ENCODE measurements at places on chromosomes 1 and 21. TPM values are rescaled to one million over a fixed set of nuclear protein-coding genes. Genes with fewer than 3 reads are reported as not detected.
A peak's percentile ranks its signal among the peaks of the same experiment; 100 is the strongest.

ANKRD65 gene
- total RNA-seq, result 1.7 TPM

RHBG gene
- total RNA-seq, result not detected

CASQ1 gene
- total RNA-seq, result 39.2 TPM

SYCP1 gene
- not detected for total RNA-seq

RASSF5 gene
- total RNA-seq, result 7.8 TPM

DNA sequence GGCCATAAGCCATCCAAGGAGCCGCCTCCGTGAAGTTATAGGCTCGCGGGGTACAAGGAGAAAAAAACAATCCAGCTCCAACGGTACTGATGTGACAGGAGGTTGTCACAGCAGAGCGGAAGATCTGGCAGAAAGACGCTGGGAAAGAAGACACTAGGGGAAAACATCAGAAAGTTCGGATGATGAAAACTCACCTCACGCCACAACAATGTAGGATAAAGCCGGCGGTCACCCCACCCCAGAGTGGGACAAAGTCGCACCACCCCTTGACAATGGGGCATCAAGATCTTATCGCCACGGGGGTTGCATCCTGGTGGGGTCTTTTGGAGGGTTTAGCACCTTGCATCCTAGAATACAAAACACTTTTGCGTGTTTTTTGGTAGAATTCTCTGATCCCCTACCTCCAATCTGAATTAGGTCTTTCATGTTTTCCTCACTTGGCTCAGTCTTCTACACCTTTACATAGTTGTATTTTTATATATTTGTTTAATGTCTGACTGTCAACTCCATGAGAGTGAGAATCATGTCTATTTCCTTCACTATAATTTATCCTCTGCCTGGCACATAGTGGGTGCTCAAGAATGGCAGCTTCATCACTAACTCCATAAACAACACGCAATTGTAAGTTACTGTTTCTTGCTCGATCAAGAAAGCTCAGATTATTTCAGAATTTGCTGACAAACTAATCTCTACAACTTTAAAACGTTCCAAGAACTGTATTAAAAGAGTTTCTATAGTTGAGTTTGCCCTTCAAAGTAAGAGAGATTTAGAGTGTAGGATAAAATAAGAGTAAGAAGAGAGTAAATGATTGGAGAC is 611 bp upstream of the ZSWIM5 start:
- H3K4me3 ChIP-seq, result peak overlapping the region; percentile 89
- H3K27me3 ChIP-seq, result peaks cover 8% of the 10 kb centered on the region
- H3K36me3 ChIP-seq, result no peaks in the 10 kb centered on the region
- no peak for DNase-seq
- H3K4me1 ChIP-seq, result peaks cover 20% of the 10 kb centered on the region

- no peaks in the 10 kb centered on the region for H3K27me3 ChIP-seq
- no peak for DNase-seq
- no peak overlapping the region for H3K4me3 ChIP-seq
- no peaks in the 10 kb centered on the region for H3K36me3 ChIP-seq
- H3K27ac ChIP-seq, result no peak overlapping the region
Observed at GRCh38 chr1:66085600-66085999, 292.9 kb downstream of the PDE4B start.

- no peak overlapping the region for H3K27ac ChIP-seq
- H3K4me3 ChIP-seq, result no peak overlapping the region
- no peaks in the 10 kb centered on the region for H3K36me3 ChIP-seq
- H3K4me1 ChIP-seq, result no peaks in the 10 kb centered on the region
Observed at GRCh38 chr21:18493422-18493821, 89.8 kb upstream of the TMPRSS15 start.

DNA sequence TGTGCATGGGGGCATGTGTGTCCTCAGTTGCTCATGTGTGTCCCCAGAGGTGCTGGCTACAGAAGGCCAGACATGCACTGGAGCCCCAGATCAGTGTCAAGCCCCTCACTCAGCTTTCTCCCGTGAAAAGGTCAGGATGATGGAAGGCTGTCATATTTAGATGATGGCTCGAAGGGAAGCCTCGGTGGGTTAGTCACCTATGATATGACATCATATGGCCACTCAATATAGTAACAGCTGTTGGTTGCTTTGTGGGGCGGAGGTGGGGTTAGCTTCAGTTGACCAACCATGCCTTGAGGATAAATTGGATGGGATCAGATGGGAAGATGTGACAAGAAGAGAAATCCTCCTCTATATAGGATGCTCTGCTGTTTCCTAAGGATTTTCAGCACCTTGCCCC is 43.5 kb upstream of the ATF3 start:
- H3K36me3 ChIP-seq, result no peaks in the 10 kb centered on the region
- DNase-seq, result no peak
- no peaks in the 10 kb centered on the region for H3K27me3 ChIP-seq
- no peak overlapping the region for H3K27ac ChIP-seq
- peaks cover 25% of the 10 kb centered on the region for H3K4me1 ChIP-seq
- no peak overlapping the region for H3K4me3 ChIP-seq

DNA sequence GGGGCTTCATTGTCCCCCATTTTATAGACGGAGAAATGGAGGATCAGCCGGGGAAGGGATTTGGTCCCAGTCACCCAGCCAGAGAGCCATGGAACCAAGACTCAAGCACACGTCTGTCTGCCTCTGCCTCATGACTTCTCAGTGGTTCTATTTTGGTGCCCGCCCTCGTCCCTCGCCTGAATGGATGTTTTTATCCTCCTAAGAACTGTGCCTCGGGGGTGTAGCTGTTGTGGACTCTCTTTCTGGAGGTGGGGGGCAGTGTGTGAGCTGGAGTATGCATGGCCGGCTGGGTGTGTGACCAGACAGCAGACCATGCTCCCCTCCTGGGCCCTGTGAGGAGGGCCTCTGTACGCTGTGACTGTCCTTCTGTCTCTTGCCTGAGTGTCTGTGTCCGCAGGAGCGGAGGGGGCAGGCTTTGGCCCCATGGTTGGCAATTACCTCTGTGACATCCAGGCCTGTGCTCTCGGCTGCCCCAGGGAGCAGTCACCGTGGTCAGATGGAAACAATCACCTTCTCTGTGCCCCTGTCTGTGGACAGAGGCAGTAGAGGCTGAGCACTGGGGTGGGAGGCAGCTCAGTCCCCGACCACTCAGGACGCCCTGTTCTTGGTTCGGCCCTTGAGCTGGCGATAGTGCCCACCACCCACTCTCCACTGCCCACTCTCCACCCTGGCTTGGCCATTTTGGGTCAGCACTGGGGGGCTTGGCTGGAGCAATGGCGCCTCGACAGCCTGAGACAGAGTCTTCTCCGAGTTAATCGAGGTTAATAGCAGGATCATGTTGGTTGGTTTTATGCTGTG is 20.4 kb downstream of the WNT4 start:
- H3K4me1 ChIP-seq, result peaks cover 7% of the 10 kb centered on the region
- no peaks in the 10 kb centered on the region for H3K27me3 ChIP-seq
- H3K27ac ChIP-seq, result no peak overlapping the region
- H3K36me3 ChIP-seq, result peaks cover 12% of the 10 kb centered on the region
- no peak overlapping the region for H3K4me3 ChIP-seq

DNA sequence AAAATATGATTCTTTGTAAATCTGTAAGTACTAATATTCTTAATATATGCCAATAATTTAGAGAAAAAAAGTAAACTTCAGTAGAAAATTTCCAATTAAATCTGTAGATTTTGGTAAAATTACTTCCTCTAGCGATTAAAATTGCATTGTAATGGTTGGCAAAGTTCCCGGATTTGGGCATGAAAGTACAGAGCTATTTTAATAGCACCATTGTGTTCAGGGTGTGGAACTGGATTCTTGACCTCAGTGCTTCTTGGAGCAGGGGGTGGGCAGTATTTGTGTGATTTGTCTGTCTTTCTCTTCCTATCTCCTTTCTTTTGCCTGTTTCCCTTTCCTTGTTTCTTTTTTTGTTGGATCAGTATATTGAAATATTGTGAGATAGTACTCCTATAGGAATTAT is 72.1 kb downstream of the DNM3 start:
- H3K36me3 ChIP-seq, result no peaks in the 10 kb centered on the region
- H3K27me3 ChIP-seq, result no peaks in the 10 kb centered on the region
- H3K27ac ChIP-seq, result peak overlapping the region; percentile 67
- no peak overlapping the region for H3K4me3 ChIP-seq

- no peak overlapping the region for H3K4me3 ChIP-seq
- no peaks in the 10 kb centered on the region for H3K4me1 ChIP-seq
- no peaks in the 10 kb centered on the region for H3K36me3 ChIP-seq
- H3K27me3 ChIP-seq, result no peaks in the 10 kb centered on the region
- no peak for DNase-seq
- H3K27ac ChIP-seq, result no peak overlapping the region
Observed at GRCh38 chr1:84774669-84775534, 84.6 kb upstream of the SSX2IP start.

DNA sequence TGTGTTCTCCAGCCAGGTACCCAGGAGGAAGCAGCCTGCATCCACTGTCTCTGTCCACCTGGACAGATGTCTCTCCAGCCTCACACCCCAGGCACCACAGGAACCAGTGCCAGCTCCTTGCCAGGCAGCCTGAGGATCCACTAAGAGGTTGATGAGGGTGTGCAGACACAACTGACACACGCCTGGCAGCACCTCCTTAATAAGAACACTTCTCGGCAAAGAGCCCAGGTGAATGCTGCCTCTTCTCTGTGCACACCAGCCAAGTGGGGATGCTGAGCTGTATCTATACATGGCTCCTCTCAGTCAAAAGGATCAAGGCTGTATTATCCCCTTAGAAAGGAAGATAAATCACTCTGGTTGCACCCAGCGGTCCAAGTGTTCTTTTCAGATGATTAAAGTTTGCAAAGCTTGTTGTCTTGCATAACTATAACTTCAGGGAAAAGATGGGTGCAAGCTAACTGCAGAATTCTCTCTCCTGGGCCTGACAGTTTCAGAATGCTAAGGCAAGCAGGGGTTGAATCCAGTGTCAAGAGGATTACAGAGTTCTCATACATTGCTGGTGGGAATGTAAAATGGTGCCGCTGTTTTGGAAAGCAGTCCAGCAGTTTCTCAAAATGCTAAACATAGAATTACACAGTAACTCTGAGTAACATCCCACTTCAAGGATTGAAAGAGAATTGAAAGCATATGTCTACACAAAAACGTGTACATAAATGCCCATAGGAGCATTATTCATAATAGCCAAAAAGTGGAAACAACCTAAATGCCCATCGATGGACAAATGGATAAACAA is 3.7 kb upstream of the CAPN8 start:
- DNase-seq, result no peak
- no peaks in the 10 kb centered on the region for H3K4me1 ChIP-seq
- no peaks in the 10 kb centered on the region for H3K36me3 ChIP-seq
- H3K27me3 ChIP-seq, result peaks cover 12% of the 10 kb centered on the region
- no peak overlapping the region for H3K4me3 ChIP-seq
- H3K27ac ChIP-seq, result no peak overlapping the region

DNA sequence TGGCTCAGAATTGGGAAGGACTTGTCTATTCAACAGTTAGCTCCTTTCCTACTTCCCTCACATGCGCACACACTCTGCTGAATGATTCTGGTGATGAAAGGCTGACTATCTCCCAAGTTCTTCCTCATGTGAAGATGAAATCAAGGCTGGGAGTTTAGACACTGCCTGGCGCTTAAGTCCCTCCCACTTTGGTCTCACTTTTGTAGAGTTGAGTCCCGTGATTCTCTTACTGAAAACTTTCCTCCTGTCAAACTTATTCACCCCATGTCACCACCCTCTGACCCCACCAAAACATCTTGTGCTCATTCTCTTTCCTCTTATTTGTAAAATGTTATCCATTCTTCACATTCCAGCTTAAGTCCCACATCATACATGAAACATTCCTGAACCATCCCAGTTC is 8.4 kb upstream of the MRPS6 start:
- no peak for DNase-seq
- H3K4me3 ChIP-seq, result no peak overlapping the region
- H3K36me3 ChIP-seq, result no peaks in the 10 kb centered on the region
- no peak overlapping the region for H3K27ac ChIP-seq
- no peaks in the 10 kb centered on the region for H3K27me3 ChIP-seq

DNA sequence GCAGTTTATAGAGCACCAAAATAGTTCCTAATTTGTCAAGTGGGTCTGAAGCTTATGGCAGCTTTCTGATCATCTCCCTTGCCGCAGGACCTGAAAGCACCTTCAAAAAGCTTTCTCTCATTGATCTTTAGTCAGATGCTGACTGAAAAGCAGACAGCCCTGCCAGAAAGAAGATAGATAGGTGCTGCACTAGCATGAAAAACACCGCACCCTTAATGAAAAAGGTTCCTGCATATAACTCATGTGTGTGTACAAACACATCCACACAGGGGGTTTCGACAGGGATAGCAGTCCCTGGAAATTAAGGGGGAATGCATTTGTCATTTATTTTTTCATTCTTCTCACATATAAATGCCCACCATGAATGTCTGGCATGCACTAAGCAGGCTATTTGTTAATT is 361.7 kb upstream of the SNX7 start:
- DNase-seq, result no peak
- no peak overlapping the region for H3K4me3 ChIP-seq
- H3K27me3 ChIP-seq, result no peaks in the 10 kb centered on the region
- no peak overlapping the region for H3K27ac ChIP-seq

- H3K36me3 ChIP-seq, result no peaks in the 10 kb centered on the region
- H3K4me1 ChIP-seq, result peaks cover 81% of the 10 kb centered on the region
- H3K27ac ChIP-seq, result no peak overlapping the region
Observed at GRCh38 chr1:19410393-19410792, 74.9 kb downstream of the CAPZB start.

DNA sequence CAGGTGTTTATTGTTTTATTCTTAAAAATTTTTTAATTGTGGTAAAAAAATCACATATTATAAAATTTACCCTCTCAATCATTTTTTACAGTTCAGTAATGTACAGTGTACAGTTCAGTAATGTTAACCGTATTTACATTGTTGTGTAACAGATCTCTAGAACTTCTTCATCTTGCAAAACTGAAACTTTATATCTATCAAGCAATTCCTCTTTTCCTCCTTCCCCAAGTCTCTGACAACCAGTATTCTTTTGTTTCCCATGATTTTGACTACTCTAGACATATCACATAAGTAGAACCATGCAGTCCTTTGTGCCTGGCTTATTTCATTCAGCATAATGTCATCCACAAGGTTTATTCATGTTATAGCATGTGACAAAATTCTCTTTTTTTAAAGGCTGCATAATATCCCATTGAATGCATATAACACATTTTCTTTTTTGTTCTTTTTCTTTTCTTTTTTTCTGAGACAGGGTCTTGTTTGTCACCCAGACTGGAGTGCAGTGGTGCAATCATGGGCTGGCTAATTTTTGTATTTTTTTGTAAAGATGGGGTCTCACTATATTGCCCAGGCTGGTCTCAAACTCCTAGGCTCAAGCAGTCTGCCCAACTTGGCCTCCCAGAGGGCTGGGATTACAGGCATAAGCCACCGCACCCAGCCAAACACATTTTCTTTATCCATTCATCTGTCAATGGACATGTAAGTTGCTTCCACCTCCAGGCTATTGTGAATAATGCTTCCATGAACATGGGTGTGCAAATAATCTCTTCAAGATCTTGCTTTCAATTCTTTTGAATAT is 17.2 kb upstream of the RCSD1 start:
- no peak overlapping the region for H3K4me3 ChIP-seq
- peaks cover 19% of the 10 kb centered on the region for H3K4me1 ChIP-seq

GRCh38 chr1:156510709-156511108 is 10.1 kb upstream of the MEF2D start:
- H3K27me3 ChIP-seq, result no peaks in the 10 kb centered on the region
- H3K27ac ChIP-seq, result peak overlapping the region; percentile 100
- peaks cover 49% of the 10 kb centered on the region for H3K4me1 ChIP-seq
- DNase-seq, result peak; percentile 85
- H3K4me3 ChIP-seq, result peak overlapping the region; percentile 17

- H3K4me3 ChIP-seq, result no peak overlapping the region
- peaks cover 99% of the 10 kb centered on the region for H3K27me3 ChIP-seq
Observed at GRCh38 chr1:24966724-24967346, 36.8 kb upstream of the RUNX3 start.

All from left ventricle myocardium inferior (tissue), 1 donor.